ENCODE measurements at places on chromosomes 12 and 14.

DNA sequence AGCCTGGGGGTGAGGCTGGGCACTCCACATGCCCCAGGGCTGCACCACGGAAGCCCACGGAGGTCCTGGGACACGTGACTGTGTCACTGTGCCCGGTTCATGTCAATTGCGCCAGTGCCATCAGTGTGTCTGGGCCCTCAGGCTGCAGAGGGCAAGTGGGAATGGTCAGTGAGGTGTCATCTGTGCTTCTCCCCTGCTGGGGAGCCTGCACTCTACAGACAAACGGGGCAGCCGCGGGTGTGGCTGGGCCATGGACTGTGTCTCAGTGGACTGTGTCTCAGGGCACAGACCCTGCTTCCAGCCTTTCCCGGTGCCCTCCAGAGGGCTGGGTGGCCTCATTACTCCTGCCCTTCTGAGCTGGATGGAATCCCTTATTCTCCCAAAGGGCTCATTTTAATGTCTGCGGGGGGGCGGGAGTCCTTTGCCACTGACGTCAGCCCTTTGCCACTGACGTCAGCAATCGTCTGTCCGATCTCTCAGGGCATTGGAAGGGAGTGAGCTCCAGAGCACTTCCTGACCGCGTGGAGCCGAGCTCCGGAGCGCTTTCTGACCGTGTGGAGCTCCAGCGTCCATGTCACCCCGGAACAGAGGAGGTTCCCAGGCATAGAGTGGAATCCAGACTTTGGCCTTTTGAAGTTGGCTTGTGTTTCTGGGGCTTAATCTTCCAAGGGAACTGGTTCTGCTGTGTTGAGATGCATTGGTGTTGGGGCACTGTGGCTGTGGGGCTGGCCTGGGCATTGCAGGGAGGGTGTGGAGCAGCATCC is 72.4 kb downstream of the ADGRD1 start:
- no peak for DNase-seq

- no peak for DNase-seq
Observed at GRCh38 chr12:25422241-25422640, 130.8 kb downstream of the LMNTD1 start.

GRCh38 chr12:67939611-67940010 is 49.6 kb upstream of the IFNG-AS1 start:
- no peak for DNase-seq

DNA sequence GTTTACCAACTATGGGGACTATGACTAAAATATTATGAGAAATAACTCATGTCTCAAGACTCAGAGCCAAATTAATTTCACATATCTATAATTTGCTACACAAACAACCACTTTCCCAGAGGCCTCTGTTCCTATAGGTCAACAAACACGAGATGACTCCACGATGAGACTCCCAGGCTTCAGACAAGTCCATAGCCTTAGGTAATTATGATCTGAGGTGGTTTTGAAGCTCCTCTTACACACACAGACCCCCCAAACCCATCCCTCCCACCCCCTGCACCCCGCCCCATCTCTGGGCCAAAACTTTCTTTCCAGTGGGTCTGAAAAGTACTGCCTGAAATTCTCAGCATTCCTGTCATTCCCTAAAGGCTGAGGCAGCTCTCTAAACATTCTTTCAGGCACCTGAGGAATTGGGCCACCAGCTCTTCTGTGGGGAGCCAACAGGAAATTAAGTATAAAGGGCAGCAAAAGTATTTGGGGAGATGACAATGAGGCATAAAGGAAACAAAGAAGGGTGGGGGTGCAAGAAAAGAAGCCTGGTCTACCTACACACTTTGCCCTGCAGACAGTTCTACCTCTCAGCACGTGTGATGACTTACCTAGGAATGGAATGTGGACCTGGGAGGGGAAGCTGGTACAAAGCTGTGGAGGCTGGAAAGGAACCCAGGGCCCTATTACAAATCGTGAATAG is 143.6 kb downstream of the PAWR start:
- DNase-seq = no peak

DNA sequence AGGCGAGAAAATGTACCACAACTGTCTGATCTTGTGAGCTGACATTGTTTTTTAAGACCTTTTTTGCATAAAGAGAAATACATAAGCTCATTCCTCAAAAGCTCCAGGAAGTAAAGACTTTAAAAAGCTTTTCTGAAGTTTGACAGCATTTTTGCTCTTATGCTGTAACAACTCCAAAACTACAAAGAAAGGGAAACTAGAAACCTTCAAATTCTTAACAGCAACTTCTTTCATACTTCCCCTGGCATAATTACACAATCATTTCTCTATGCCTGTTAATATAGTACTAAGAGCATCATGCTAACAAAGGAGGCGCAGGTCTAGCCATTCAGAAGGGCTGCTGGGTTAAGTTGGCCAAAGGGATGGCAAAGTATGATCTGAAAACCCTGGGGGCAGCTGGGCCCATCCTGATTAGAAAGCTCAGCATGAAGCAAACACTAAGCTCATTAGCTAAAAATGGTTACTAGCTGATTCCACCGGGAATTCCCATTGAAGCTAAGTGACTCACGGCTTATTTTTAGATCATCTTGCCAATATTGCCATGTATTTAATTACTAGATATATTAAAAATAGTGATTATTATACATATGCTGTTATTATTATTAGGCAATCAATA is 26.1 kb upstream of the ANP32D start:
- DNase-seq = no peak

DNA sequence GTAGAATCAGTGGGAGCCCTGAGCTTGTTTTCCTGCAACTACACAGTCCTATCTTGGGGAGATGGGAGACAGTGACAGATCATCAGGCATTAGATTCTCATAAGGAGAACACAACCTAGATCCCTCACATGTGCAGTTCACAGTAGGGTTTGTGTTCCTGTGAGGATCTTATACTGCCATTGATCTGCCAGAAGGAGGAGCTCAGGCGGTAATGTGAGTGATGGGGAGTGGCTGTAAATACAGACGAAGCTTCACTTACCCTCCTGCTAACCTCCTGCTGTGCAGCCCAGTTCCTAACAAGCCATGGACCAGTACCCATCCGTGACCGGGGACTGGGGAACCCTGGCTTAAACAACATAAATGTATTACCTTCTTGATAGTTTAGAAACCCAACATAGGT is 1034.1 kb downstream of the BCL11B start:
- no peak for DNase-seq

DNA sequence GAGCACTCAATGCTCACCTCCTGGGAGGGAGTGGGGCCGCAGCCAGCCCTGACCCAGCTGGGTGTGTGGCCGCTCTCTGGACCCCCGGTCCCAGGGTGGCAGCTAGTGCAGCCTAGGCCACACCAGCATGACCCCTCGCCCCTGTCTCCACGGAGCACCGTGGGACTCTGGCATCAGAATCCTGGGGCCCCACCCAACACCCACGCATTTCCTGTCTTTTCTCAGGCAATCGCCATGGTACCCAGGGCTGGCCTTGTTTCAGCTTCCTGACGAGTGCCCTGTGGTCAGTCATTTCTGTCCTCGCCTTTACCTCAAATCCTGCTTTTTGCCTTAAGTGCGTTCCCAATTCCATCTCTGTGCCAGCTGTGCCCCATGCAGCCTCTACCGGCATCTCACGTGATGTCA is 15.9 kb downstream of the PACS2 start:
- DNase-seq = no peak

- no peak for DNase-seq
Observed at GRCh38 chr14:59067127-59067894, 121.2 kb upstream of the DAAM1 start.

- no peak for DNase-seq
Observed at GRCh38 chr12:62292761-62293344, 32.6 kb downstream of the USP15 start.

DNA sequence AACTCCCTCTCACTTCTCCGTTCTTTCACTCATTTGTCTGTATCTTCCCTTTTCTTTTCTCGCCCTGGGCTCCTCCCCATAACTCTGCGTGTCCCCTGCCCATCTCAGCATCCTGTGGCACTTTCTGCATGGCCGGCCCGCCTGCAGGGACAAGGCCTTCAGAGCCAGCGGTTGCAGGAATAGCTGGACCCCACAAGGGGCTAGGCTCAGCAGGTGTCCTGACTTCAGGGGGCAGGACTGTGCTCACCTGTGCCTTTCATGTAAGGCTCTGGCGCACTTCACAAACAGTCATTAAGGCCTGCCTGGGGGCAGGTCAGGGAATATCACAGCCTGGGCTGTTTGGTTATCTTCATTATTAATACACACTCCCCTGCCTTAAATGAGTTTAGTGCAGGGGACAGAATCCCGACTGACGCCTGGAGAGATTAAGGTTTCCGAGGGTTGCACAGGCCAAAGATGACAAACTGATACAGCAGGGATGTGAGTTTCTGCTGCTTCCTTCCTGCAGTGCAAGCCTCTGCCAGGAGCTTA is 768.8 kb upstream of the TBX3 start:
- no peak for DNase-seq

GRCh38 chr12:26853303-26854030 is 20.5 kb upstream of the ITPR2 start:
- DNase-seq = peak; percentile 47

- no peak for DNase-seq
Observed at GRCh38 chr14:92635896-92636295, 112.5 kb downstream of the LGMN start.

DNA sequence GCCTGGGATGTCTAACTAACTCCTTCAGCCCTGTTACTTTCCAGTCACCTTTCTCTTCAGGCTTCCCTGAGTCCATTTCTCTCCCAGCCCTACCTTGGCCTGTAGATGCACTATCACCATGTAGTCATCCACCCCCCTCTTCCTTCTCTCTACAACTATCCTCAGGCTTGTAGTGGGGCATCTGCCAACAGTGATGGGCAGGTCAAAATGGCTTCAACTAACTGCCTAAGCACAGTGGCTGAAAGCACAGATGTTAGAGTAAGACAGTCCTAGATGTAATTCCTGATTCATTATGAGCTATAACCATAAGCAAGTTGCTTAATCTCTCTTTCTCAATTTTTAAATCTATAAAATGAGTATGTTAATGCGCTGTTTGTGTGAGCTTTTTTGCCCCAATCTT is 133.6 kb upstream of the NAV3 start:
- no peak for DNase-seq

DNA sequence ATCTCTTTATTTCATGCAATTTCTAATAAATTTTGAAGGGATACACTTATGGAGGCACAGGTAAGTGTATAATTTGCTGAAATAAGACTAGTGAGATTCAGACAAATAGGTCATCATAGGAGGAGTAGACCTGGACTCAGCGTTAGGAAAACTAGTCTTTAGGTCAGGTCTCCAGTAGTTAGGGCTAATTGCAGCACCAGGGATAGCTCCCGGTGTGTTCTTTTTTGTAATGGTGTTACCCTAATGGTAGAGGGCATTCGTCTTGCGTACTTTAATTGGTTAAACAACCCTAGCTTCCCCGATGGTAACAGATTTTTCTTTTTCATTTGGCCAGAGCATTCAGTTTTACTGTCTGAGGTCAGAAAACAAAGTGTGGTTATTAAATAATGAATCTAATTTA is 64.9 kb downstream of the ARID2 start:
- DNase-seq = no peak

- DNase-seq = no peak
Observed at GRCh38 chr14:56322531-56322930, 204.3 kb downstream of the PELI2 start.

DNA sequence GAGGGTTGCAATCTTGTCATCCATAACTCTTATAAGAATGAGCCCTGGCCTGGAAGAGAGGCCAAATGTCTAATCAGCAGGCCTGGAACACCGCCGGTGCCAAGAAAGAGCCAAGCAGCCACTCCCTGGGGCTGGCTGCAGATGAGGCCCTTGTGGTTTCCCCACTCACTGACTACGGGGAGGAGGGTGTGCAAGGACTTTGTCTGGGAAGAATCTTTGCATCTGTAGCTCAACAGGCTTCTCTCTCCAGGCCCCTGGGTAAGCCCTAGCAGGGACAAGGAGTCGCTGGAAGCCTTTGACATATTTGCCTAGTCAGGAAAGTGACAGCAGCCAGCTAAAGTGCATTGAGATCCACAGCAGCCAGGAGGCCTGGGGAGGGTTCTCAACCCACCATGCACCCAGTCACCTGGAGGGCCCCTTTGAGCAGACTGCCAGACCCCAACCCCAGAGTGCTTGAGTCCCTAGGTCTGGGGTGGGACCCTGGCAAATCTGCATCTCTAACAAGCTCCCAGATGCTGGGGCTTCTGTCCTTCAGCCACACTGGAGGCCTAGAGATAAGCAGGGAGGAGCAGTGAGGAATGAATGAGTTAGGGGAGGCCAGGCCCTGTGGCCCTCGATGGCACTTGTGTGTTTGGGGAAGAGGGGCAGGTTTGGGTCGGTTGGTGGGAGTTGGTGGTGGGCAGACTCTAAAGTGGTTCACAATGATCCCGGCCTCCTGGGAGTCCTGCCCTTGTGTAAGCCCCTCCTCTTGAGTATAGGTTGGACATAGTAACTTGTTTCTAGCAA is 13.9 kb upstream of the LRTM2 start:
- no peak for DNase-seq

DNA sequence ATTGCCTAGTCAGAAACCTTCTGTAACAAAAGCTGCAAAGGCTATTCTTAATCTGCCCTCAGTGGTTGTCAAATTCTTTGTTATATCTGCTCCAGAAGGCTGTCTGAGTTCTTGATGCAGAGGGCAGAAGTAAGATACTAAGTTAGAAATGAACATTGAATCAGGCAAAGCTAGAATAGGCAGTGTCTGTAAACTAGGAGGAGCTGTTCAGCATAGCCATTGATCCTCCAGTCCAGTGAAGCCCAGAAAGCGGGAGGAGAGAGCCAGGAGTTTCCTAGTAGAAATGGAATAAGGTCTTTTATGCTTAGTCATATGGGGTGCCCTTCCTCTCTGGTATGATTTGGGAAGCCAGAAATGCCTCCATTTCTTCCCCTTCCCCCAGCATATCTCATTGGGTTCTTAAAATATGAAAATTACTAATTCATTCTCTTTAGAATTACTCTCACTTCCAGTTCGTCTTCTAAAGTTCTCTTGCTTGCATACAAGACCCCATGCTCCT is 76.2 kb downstream of the APAF1 start:
- no peak for DNase-seq

DNA sequence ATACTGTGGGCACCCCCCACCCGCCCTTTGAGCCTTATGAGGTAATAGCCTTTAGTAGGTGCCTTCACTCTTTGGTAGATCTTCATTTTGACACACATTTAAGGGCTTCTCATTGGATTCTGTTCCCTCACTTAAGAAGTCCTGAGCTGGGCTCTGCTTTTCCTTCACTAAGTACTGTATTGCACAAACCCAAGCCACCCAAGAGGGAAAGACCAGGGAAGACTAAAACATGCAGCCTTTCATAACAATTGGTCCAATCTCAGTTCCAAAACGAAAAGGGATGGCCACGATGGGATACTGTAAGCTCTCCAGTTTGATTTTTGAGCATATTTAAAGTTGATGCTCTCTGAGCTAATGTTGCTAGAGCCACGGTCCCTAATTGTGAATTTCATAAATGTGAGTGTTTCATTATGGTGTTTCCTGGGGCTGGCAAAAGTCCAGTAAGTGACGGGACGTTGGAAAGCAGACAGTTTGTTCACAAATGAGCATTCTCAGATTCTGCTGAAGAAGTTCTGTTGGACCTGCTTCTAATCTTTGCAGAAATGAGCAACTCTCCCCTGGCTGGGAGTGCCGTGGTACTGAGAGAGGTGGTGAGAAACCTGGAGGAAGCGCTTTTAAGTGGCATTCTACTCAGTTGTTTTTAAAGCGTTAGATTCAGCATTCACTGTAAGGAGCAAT is 9.4 kb downstream of the SSPN start:
- DNase-seq = no peak

Measured in GM19239 (cell line).